ENCODE measurements at places on chromosomes 3 and 15.

DNA sequence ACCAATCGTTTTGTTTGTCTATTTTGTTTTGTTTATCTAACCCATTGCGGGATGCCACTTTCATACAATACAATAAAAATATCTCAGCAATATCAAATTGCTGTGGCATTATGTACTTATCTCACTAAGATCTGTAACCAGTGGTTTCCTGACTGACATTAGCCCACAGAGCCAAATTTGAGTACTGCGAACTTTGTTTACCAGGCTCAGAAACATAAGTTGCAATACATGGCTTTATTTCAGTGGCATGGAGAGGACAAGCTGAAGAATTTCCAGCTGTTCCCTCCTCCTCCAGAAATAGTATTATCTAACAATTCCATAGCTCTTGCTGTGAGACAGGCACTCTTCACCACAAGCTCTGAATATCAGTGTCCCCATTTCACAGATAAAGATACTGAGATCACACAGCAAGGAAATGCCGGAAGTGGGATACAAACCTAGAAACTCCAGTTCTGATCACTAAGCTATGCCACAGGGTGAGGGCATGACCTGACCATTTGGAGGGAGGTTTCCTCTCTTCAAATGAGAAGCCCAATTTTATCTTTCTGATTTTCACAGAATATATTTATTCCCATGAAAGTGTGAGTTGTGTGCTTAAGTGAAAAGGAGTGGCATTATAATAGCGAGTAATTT, 469.9 kb upstream of the CBLB start:
- no peaks in the 10 kb centered on the region for H3K36me3 ChIP-seq
- no peak for DNase-seq
- H3K27me3 ChIP-seq: no peaks in the 10 kb centered on the region
- no peak overlapping the region for H3K4me3 ChIP-seq
- H3K4me1 ChIP-seq: no peaks in the 10 kb centered on the region
- no peak overlapping the region for H3K27ac ChIP-seq

GRCh38 chr15:67358812-67359211, 104.2 kb downstream of the IQCH start:
- no peak overlapping the region for H3K27ac ChIP-seq
- no peak overlapping the region for H3K4me3 ChIP-seq

- peaks cover under 1% of the 10 kb centered on the region for H3K4me1 ChIP-seq
- DNase-seq: no peak
- no peak overlapping the region for H3K4me3 ChIP-seq
- H3K27me3 ChIP-seq: no peaks in the 10 kb centered on the region
- H3K36me3 ChIP-seq: no peaks in the 10 kb centered on the region
These were observed 71.5 kb downstream of the ETFA start for GRCh38 chr15:76239786-76240185.

GRCh38 chr3:66142079-66142478, 78.7 kb upstream of the SLC25A26 start:
- H3K36me3 ChIP-seq: no peaks in the 10 kb centered on the region
- H3K4me1 ChIP-seq: peaks cover 5% of the 10 kb centered on the region
- no peak overlapping the region for H3K27ac ChIP-seq
- no peak for DNase-seq
- no peak overlapping the region for H3K4me3 ChIP-seq

DNA sequence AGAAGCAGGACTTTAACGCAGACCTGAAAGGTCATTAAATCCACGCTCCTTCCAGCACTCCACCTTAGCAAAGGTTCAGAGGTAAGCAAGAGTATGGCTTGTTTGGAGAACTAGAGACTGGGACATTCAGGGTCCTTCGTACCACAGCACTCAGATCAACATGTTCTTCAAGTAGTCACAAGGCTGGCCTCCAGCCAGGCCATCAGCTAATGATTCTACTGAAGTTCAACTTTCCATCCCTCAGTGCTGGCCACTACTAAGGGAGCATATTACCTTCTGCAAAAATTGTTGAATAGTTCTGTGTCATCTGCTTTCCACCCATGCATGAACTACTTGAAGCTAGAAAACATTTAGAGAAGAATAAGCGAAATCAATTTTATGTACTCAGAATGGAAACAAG, 17.6 kb downstream of the CD200R1L start:
- H3K4me3 ChIP-seq: no peak overlapping the region
- H3K4me1 ChIP-seq: no peaks in the 10 kb centered on the region
- H3K27me3 ChIP-seq: no peaks in the 10 kb centered on the region
- DNase-seq: no peak
- no peaks in the 10 kb centered on the region for H3K36me3 ChIP-seq

- DNase-seq: no peak
- no peaks in the 10 kb centered on the region for H3K27me3 ChIP-seq
- no peaks in the 10 kb centered on the region for H3K36me3 ChIP-seq
These were observed 56.8 kb upstream of the TPM1 start for GRCh38 chr15:62985768-62986167.

GRCh38 chr3:5581743-5582142, 394.2 kb downstream of the EDEM1 start:
- H3K27ac ChIP-seq: no peak overlapping the region
- DNase-seq: no peak
- H3K4me1 ChIP-seq: no peaks in the 10 kb centered on the region
- no peak overlapping the region for H3K4me3 ChIP-seq

GRCh38 chr3:11173828-11174465, 19.7 kb downstream of the HRH1 start:
- DNase-seq: no peak
- peaks cover 9% of the 10 kb centered on the region for H3K4me1 ChIP-seq
- no peaks in the 10 kb centered on the region for H3K36me3 ChIP-seq
- H3K27ac ChIP-seq: no peak overlapping the region

DNA sequence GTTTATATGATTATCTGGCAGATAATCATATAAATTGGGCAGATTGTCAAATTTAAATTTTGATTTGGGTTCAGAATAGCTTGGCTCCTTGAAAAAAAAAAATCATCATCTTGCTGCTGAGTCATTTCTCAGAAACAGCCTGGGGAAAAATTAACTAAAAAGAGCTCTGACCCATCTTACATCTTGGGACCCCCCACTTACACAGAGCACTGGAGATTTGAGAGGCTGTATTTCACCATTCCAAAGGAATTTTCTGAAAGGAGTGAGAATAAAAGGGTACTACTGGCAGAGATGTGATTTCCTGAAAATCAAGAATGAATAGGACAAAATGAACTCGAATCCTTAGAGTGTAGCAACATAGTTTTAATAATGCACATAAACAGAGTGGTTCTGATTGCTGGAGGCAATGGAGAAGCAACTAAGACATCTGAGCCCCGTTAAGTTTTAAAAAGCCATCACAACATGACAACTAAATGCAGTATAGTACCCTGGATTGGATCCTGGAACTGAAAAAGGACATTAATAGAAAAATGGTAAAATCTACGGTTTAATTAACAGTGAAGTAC, 97.5 kb downstream of the RFTN1 start:
- H3K36me3 ChIP-seq: no peaks in the 10 kb centered on the region
- H3K4me3 ChIP-seq: no peak overlapping the region
- H3K27ac ChIP-seq: no peak overlapping the region
- peaks cover 25% of the 10 kb centered on the region for H3K4me1 ChIP-seq
- no peaks in the 10 kb centered on the region for H3K27me3 ChIP-seq

DNA sequence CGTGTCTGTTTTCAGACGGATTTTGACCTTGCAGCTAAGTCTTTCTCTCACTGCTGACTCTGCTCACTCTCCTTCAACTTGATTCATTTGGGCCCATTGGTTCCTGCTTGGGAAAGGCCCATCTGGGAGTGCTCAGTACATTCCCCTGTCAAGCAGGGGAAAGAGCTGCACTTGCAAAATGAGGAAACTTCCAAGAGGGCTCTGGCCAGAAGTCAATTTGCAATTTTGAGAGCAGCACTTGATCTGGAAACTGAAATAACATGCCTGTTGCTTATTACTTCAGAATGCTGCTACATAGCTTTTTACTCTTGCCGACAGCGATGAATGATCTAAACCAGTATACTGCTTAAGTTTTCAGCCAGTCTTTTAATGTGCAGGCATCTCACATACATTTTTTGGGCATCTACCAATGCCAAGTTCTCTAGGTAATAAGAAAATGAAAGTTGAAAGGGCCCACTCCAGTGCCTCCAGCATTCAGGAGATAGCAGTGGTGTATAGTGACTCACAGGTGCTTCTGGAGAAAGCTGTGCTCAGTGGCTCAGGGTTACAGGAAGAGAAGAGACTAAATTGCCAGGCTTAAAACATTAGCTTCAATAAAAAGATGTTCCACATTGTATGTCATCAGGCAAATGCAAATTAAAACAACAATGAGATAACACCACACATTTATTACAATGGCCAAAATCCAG, 70.1 kb upstream of the RORA start:
- H3K36me3 ChIP-seq: no peaks in the 10 kb centered on the region
- H3K4me3 ChIP-seq: no peak overlapping the region
- H3K27me3 ChIP-seq: no peaks in the 10 kb centered on the region
- H3K27ac ChIP-seq: no peak overlapping the region
- DNase-seq: no peak

GRCh38 chr15:88915354-88915753, 2.2 kb upstream of the MFGE8 start:
- H3K27me3 ChIP-seq: no peaks in the 10 kb centered on the region
- no peak overlapping the region for H3K27ac ChIP-seq
- no peak overlapping the region for H3K4me3 ChIP-seq
- H3K4me1 ChIP-seq: peaks cover 31% of the 10 kb centered on the region

- H3K36me3 ChIP-seq: no peaks in the 10 kb centered on the region
- peaks cover 55% of the 10 kb centered on the region for H3K4me1 ChIP-seq
- no peaks in the 10 kb centered on the region for H3K27me3 ChIP-seq
- no peak overlapping the region for H3K4me3 ChIP-seq
- no peak for DNase-seq
These were observed 20.4 kb upstream of the COPG1 start for GRCh38 chr3:129228891-129229585.

- no peak for DNase-seq
- H3K27me3 ChIP-seq: no peaks in the 10 kb centered on the region
- no peaks in the 10 kb centered on the region for H3K36me3 ChIP-seq
- H3K4me3 ChIP-seq: no peak overlapping the region
These were observed 47.1 kb upstream of the CTDSPL start for GRCh38 chr3:37814547-37814946.

- H3K27me3 ChIP-seq: no peaks in the 10 kb centered on the region
- no peaks in the 10 kb centered on the region for H3K4me1 ChIP-seq
- no peak overlapping the region for H3K4me3 ChIP-seq
- DNase-seq: no peak
- H3K27ac ChIP-seq: no peak overlapping the region
These were observed 233.7 kb downstream of the SHQ1 start for GRCh38 chr3:72614394-72615074.

GRCh38 chr3:86175051-86175536, 815.9 kb downstream of the VGLL3 start:
- H3K36me3 ChIP-seq: no peaks in the 10 kb centered on the region
- no peak for DNase-seq
- H3K4me3 ChIP-seq: no peak overlapping the region
- no peaks in the 10 kb centered on the region for H3K27me3 ChIP-seq

DNA sequence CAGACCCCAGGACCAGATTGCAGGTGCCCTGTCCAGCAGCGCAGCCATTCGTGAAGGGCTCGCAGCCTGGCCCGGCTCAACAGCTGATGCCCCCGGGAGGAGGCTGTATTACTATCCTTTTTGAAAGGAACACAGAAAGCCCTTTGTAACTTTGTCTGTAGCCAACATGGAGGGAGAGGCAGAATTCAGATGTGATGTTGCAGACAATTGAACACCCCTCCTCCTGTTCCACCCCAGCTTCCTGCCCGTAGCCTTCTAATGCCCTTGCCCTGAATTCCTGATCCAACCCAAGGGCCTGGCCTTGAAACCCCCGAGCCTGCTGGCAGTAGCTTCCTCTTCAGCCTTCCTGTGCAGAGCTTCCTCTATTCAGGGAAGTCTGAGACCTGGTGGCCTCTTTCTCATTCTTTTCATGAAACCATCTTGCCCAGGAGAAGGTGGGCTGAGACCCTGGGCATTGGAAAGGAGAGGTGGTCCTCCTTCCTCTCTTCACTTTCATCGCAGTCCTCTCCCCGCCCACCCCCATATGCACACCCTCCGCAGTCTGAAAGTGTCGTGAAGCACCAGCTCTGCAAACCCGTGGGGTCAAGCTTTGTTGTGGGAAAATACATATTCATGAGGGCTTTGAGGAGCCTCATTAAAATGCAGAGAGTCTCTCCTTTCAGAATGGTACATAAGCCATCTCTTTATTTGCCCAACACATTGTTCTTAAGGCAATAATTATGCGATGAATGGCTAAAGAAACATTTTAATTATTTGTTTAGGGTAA, 109.2 kb downstream of the APBA2 start:
- H3K36me3 ChIP-seq: no peaks in the 10 kb centered on the region
- no peak overlapping the region for H3K4me3 ChIP-seq
- DNase-seq: no peak
- H3K27me3 ChIP-seq: no peaks in the 10 kb centered on the region

DNA sequence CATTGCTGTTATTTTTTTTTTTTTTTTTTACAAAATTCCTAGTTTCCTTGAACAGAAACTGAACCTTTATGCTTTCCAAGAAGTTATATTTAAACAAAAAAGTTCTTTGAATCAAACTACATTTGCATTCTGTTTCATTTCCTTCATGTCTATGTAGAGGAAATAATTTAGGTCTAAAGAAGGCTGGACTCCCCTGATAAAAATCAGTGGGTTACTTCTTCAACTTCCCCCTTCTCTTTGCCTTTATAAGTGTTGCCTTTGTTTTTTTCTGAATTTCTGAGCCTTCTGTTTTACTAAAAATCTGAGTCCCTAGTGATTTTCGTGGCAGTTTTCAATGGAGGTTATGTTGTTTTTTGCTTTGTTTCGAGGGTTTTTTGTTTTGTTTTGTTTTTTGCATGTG, 152.8 kb downstream of the CHDH start:
- DNase-seq: no peak
- H3K36me3 ChIP-seq: no peaks in the 10 kb centered on the region
- no peaks in the 10 kb centered on the region for H3K27me3 ChIP-seq
- no peak overlapping the region for H3K4me3 ChIP-seq
- H3K27ac ChIP-seq: no peak overlapping the region

GRCh38 chr3:137294839-137295238, 337.1 kb downstream of the IL20RB start:
- no peaks in the 10 kb centered on the region for H3K36me3 ChIP-seq
- no peak for DNase-seq
- H3K27me3 ChIP-seq: no peaks in the 10 kb centered on the region

DNA sequence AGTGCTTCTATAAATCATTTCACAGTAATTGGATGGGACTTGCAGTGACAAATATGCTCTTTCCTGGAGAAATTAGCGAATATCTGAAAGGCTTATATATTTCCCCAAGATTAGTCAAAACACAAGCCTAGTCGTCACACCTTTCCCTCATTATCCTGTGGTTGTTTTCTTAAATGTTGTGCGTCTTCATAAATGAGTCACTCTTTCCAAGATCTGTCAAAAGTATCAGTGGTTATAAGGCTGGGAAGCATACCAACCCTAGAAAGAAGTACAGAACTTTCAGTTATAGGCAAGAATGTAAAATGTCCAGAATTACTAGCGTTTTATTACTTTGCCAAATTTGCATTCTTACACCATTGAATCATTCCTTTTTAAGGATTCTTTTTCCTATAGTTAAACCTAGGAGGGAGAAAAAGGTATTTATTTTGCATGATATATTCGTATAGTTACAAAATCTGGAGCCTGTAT, 33.6 kb downstream of the TMEM212 start:
- peaks cover 43% of the 10 kb centered on the region for H3K4me1 ChIP-seq
- H3K4me3 ChIP-seq: no peak overlapping the region
- DNase-seq: no peak
- no peaks in the 10 kb centered on the region for H3K36me3 ChIP-seq

GRCh38 chr3:110620118-110620517, 451.5 kb upstream of the NECTIN3 start:
- no peaks in the 10 kb centered on the region for H3K27me3 ChIP-seq
- no peak overlapping the region for H3K27ac ChIP-seq
- no peak overlapping the region for H3K4me3 ChIP-seq
- H3K36me3 ChIP-seq: no peaks in the 10 kb centered on the region

GRCh38 chr15:34366271-34367065, 528 bp downstream of the LPCAT4 start:
- no peak for DNase-seq
- H3K27ac ChIP-seq: peak overlapping the region; percentile 100
- H3K4me3 ChIP-seq: peak overlapping the region; percentile 89
- peaks cover 7% of the 10 kb centered on the region for H3K36me3 ChIP-seq
- H3K27me3 ChIP-seq: no peaks in the 10 kb centered on the region
- peaks cover 15% of the 10 kb centered on the region for H3K4me1 ChIP-seq
